Astrocyte of the hippocampus (primary cell): ENCODE measurements at places on chromosomes 2 and 18.

DNA sequence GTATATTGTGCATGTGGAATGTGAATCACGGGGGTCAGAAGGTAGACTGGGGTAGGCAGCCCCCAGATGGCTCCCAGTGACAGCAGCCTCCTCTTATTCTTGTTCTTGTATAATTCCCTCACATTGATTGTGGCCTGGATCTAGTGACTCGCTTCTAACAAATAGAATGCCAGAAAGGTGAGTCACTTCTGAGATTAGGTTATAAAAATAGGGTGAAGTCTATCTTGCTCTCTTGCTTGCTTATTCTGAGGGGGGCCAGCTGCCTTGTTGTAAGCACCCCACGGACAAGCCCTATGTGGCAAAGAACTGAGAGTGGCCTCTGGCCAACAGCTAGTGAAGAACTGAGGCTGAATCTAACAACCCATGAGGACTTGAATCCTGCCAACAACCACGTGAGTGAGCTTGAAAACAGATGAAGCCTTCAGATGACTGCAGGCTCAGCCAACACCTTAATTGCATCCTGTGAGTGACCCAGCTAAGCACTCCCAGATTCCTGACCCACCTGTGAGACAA is 15.6 kb upstream of the RMND5A start:
- DNase-seq, result peak; percentile 88

DNA sequence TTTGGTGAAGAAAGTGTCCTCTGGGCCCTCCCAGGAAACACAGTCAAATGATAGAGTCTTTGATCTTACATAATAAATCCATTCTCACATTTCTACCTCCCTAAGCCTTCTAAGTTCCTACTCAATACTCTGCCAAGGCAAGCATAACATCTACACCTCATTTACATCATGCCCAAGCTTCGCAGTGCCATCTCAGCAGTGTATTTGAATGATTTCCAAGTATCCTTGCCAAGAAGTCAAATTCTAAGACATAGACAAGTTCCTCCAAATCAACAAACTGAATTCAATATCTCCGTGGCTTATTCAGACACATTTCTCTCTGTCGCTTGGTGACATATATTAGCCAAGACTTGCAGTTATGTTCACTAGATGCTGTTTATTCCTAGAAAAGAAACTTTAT is 8.1 kb upstream of the MLPH start:
- DNase-seq, result no peak

DNA sequence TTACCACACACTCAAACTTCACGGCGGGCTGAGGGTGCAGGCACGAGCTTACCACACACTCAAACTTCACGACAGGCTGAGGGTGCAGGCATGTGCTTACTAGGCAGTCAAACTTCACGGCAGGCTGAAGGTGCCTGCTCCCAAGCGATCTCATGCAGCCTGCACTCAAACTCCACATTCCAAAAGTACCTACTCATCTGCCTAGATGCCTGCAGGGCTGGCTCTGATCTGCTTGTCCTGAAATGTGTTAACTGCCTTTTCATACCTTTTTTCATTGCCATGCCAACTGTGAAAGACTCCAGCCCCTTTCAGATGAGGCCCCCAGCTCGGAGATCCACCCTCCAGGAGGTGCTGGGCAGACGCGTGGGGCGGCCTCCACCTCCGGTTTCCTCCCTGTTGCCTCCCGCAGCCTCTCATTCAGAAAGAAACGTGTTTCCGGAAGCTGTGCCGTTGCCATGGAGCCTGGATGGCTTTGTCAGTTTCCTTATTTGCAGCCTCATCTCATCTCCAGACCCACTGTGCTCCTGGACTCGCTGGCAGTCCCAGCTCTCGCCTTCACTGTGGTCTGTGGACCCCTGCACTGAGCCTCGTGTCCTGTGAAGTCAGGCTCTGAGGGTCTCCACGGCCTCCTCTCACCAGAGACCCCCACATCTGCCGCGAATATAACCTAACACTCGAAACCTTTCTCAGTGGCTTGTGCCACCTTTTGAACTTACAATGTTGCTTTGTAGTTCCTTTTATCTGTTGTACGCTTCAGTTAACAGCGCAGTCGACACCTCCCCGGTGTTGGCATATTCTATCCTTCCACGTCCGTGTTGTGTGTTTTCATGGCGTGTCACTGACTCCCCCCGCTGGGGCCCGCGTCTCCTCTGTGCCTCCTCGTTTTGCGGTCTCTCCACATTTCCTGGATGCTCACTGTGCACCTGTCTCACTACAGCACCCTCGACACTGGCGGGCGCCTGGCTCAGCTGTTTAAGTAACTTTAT is 106.1 kb upstream of the ALKAL2 start:
- DNase-seq, result peak; percentile 78

- no peak for DNase-seq
These were observed 108.9 kb downstream of the INSIG2 start for GRCh38 chr2:118197011-118197675.

DNA sequence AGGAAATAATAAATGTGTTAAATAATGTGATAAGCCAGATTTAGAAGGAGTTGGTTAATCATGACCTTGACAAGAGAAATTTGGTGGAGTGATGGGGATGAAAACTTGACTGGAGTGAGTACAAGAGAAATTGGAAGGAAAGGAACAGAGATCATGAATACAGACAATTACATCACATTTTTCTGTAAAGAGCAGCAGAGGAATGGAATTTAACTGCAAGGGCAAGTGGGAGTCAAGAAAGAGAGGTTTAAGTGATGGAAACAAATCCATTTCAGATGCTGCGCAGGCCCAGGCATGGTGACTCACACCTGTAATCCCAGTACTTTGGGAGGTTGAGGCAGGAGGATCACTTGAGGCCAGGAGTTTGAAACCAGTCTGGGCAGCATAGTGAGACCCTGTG is 46.7 kb downstream of the ICA1L start:
- no peak for DNase-seq

DNA sequence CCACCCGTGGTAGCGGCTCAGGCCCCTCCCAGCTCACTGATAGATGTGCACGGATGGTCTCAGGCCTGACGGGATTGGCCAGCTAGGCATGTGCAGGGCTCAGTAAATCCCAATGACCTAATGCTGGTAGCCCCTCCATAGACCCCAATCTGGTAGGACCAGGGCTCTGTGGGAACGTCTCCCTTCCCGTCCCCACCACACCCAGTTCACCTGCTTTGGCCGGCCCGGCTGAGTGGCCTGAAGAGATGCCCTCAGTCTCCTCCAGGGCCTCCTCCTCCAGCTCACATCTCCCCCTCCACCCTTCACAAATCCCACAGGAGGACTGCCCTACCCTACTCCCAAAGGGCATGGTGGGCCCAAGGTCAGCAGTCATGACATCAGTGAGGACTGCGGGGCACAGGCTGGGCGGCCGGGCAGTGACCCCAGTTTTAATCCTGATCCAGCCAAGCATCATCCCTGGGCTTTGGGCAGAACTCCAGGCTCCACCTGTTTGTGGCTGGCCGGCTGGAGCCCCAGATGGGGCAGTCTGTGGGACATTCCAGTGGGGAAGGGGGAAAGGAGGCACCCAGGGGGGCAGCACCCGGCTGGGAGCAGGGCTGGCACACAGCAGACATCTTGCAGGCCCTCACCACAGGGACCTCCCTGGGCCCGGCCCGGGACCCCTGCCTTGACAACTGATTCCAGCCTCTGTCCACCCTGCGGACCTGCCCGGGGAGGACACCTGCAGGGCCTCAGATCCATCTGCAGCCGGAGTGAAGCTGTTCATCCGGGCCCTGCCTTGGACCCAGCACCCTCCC is 2.3 kb downstream of the KIF1A start:
- no peak for DNase-seq

- DNase-seq, result no peak
These were observed 30.3 kb downstream of the SP3 start for GRCh38 chr2:173934895-173935294.

GRCh38 chr2:183348492-183348891 is 224.2 kb downstream of the NUP35 start:
- no peak for DNase-seq

DNA sequence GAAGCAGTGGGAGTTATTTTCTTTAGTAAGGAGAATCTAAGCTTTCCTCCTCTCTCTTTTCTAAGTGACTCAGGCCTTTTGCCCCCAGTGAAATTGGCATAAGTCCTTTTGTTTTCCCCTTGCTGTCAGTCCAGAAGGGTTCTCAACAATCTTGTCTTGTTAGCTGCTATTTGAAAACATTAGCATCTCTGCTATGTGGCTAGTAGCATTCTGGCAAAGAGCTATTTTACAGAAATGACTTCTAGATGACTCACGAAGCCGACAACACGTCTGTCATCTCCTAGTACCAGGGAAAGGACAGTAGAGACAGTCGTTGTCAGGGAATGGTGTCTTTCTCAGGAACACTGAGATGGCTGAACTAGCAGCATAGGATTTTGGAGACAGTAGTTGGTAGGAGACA is 14.7 kb downstream of the SMARCAL1 start:
- peak; percentile 85 for DNase-seq

GRCh38 chr2:112721819-112722522 is 1.2 kb downstream of the NT5DC4 start:
- DNase-seq, result no peak

GRCh38 chr2:117199511-117199910 is 615.0 kb upstream of the DDX18 start:
- no peak for DNase-seq

GRCh38 chr2:109703077-109703476 is 88.9 kb downstream of the SOWAHC start:
- DNase-seq, result peak; percentile 49

DNA sequence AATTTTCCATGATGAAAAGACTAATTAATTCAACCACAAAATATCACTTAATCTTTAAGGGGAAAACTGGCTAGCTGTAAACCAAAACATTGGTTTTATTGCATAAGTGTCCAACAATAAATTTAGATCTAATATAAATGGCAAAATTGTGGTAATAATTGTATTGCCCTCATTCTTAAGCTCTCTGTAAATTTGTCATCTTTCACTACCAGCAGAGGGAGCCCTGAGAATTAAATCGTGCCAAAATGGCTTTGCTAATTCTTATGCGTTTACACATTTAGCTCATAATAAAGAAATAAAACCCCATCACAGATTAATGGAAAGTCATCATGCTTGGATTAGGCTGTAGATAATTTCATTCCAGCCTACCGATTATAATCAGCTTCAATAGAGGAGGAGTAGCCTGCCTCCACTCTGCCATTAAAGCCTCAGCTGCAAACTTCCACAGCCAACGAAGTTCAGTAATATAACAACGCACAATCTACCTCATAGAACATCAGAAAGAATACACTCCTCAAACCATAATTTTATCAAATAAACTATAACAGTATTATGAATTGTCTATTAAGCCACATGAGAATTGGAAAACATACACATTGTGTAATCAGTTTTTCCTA is 70.0 kb upstream of the ATP5MC3 start:
- peak; percentile 59 for DNase-seq

DNA sequence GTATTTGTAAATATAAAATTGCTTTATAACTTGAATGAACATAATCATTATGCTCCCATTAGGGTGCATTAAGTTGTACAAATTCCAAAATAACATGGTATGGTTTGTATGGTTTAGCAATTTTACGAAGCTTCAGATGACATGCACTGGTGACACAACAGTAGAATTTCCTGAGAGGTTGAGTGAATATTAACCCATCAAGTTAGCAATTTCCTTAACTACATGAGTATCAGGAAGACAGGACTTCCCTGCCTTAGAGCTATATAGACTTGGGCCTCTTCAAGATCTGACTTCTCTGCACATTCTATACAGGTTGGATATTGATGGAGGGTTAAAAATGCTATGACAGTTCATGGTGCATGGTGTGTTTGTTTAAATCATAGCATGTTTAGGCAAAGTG is 60.2 kb downstream of the ZC3H6 start:
- DNase-seq, result no peak

- no peak for DNase-seq
These were observed 23.1 kb upstream of the GPC1 start for GRCh38 chr2:240412211-240412861.

DNA sequence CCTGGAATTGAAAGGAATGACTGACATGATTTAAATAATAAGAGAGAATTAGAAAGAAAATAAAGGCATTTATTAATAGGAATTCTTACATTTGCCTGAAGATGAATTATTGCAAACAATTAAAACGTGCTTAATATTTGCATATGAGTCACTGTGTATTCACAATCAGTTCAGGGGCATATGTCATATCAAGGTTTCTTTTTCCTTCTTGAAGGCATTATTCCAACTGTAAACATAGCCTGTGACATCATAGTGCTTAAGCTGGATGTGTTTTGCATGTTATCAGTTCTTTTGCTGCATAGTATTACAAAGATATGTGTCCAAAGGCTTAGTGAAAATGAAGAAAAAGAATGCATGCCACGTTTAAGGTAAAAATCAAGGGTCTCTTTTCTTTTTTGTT is 80.8 kb downstream of the MEIS1 start:
- DNase-seq, result no peak

DNA sequence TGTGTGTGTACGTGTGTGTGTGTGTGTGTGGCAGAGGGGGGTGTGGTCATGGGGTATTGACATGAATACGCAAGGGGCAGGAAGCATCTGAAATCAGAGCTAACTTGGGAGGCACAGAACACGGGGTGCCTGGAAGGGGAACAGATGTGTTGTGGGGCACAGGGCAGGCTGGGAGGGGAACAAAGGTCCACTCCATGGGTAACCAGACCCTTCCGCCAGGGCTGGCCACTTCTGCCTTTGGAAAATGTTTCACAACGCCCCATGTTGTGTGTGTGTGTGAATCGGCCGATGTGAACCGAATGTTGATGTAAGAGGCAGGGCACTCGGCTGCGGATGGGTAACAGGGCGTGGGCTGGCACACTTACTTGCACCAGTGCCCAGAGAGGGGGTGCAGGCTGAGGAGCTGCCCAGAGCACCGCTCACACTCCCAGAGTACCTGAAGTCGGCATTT is at the start of gene SLC11A1:
Gene SLC11A1 (plus strand): TSS at position 358 of the 451 bp plus-strand sequence. CDS start 96 bp downstream, outside the sequence.
- no peak for DNase-seq

GRCh38 chr2:44689516-44689915 is 252.0 kb upstream of the SIX3 start:
- no peak for DNase-seq

- DNase-seq, result peak; percentile 54
These were observed 19.0 kb upstream of the DIPK1C start for GRCh38 chr18:74476140-74476539.

DNA sequence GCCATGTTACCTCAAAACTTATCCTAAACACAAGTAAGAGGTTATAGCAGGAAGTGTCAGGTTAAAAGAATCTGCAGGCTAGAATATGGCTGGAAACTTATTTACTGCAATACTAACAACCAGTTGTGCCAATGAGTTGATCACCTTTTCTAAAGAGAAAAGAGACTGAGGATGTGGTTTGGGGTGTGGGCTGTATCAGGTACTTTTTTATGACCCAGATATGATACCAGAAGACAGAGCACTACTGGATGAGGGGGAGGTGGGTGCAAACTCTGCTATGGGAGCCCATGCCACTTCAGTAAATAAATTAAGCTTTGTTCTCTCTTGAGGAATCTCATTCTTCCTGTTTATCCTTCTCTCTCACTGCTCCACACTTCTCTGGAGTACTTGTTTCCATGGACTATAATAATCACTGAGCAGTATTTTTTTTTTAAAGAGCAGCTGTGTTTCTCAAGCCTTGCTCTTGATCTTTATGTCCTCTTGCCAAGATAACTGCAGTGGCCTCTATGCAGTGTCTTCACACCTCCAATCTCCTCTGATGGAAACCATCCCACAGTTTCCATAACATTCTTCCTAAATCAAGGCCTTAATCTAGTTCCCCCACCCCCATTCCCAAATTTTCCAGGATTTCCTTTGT is 51.2 kb upstream of the NOSTRIN start:
- no peak for DNase-seq

- DNase-seq, result no peak
These were observed 1.6 kb downstream of the TMEM198 start for GRCh38 chr2:219545295-219545942.
